ENCODE measurements at places on chromosomes 6 and 20.

DNA sequence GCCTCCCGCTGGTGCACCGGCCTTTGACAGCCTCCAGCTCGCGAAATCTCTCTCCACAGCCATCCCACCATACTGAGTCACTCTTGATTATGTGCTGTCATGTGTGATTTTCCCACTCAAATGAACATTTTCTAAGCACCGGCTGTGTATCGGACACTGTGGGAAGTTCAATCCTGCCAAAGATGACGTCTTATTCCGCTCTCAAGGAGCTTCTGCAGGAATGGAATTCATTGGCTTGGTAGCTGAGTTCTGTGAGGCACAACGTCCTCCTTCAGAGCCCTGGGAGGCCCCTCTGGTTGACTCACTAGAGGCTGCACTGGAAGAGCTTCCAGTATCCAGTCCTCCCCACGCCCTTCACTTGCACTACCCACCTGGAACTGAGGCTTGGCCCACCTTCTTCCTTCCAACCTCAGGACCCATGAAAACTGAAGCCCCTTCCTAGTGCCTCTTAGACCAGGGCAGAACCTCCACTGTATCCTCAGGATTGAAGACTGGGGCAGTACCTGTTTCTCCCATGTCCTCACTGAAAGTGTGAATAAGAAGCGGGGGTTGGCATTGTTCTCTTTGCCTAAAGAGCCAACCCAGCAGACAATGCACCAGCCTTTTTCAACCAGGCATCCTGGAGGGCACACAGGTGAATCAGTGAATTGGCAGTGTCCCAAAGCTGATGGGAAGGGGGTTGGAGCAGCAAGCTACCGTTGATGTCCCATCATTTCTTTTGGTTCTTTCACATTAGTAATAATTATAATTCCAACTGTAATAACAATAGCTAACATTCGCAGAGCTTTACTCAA lies 1.7 kb downstream of the UNC5CL start:
- no peak for DNase-seq

DNA sequence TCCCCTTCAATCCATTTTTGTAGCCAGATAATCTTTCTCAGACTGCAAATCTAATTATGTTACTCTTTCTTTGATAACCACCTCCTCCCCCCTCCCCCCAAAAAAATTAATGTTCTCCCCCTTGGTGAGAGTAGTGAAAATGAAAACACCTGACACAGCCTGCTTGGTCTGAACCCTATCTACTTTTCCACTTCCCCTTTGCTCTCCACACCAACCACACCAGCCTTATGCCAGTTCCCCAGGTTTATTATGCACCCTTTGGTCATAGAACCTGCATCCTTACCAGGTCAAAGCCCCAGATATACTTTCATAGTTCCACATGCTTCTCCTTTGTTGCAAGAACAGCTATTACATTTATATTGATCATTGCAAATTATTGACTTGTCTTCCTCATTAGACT lies 19.4 kb downstream of the PFDN4 start:
- DNase-seq = no peak

- no peak for DNase-seq
These were observed 258 bp downstream of the PHF10 start for GRCh38 chr6:169723991-169724493.

- DNase-seq = no peak
These were observed 83.8 kb upstream of the FOXQ1 start for GRCh38 chr6:1227935-1228753.

- no peak for DNase-seq
These were observed 211.1 kb upstream of the LRFN2 start for GRCh38 chr6:40798069-40798770.

GRCh38 chr20:38215194-38216182 lies 45.0 kb downstream of the KIAA1755 start:
- no peak for DNase-seq

GRCh38 chr6:90284236-90285041 lies 12.2 kb downstream of the BACH2 start:
- DNase-seq = no peak

- DNase-seq = peak; percentile 60
These were observed 92.1 kb downstream of the POPDC3 start for GRCh38 chr6:105087571-105088211.

DNA sequence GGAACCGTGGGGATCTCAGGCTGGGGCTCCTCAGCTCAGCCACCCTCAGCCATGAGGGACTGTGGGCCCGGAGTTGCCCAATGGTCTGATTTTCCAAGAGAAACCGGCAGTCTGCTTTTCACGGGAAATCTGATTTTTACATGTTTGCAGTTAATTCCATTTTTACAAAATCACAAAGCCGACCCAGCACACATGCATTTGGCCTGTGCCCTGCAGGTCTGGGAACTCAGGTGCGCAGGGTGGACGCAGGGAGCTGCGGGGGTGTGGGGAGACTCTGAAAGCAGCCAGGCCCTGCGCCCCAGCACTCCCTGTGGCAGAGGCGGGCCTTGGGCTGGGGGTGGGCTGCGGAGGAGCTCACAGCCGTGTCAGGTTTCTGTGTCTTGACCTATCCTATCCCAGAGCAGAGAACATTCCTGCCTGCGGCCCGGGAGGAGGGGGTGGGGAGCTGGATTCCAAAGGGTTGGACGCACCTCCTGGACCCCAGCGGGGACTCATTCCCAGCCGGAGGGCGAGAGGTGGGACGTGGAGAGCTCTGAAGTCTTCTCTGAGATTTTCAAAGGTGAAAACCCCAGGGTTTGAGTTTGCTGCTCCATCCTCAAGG lies 60.6 kb downstream of the ADNP start:
- no peak for DNase-seq

GRCh38 chr6:78709021-78709420 lies 158.3 kb upstream of the IRAK1BP1 start:
- DNase-seq = no peak

DNA sequence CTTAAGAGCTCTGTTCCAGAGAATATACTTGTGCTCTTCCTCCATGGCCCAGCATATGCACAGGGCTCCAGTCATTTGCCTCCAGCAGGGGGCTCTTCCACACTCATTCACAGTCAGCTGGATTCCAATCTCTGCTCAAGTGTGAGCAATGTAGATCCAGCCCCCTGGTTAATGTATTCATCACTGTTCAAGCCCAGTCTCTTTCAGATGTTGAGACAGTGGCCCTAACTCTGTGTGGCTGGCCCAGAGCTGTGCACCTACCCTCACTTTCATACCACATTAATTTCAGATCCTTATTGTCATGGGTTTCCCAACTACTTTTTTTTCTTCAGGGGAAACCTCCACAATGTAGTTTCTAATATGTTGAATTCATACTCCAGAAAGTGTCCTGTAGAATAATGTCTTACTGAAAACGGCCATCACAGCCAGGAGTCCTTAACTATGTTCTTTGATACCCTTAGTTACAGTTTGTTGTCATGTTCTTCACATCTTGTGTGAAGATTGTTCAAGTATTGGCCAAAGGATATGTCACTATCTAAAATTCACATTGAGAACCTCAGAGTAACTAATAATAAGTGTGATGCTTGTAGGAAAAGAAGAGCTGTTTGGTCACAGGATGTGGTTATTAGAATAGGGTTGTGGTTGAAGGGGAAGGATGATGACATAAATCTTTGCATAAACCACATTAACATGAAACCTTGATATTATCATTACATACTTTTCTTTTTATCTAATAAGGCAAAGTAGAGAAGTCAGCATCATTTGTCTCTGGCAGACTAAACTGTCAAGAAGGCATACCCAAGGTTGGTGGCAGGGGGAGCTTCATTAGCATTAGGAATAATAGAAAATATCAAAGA lies 14.4 kb upstream of the HLA-DQA1 start:
- no peak for DNase-seq

GRCh38 chr6:132445201-132445951 lies 44.1 kb upstream of the MOXD1 start:
- DNase-seq = no peak

- no peak for DNase-seq
These were observed 53.6 kb upstream of the NT5E start for GRCh38 chr6:85396159-85396808.

DNA sequence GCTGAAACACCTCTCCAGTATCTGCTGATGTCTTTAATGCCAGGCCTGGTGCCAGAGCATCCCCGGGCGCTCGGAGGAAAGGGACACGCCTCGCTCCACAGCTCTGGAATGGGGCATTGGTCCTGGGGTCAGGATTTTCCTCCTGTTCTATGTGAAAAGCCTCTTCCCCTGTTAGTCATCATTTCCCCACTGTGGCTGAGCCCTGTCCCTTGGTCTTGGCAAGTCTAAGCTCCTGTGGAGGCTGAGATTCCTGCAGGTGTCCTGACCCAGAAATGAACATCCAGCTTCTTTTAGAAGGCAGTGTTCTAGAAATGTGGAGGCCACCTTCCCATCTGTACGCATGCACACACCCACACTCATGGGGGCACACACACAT lies 19.4 kb downstream of the SYNDIG1 start:
- no peak for DNase-seq

DNA sequence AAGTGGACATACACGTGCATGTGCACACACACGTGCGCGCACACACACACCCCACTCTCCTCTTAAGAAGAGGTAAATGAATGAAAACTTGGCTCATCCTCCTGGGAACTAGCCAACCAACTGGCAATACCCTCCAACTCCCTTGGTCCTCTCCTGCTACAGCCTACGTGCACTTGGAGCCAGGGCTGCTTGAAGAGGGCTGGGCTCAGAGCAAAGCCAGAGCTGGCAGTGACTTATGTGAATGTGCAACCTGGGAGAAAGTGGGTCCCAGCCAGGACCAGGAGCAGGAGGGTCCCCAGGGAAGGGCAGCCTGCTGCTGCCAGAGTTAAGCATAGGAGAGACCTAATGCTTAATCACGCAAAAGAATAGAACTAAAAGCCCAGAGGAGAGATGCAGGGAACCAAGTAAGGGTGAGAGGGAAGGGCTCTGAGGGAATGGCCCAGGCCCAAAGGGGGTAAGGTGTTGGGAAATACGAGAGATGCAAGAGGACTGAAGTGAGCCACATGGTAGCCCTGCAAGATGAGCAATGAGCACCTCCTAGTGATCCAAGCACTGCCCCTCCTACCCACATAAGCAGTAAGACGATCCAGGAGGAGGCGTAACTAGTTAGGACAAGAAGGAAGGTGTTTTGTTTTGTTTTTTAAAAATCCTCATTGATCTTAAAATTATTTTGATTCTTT lies 24.7 kb downstream of the TRAF3IP2 start:
- no peak for DNase-seq

DNA sequence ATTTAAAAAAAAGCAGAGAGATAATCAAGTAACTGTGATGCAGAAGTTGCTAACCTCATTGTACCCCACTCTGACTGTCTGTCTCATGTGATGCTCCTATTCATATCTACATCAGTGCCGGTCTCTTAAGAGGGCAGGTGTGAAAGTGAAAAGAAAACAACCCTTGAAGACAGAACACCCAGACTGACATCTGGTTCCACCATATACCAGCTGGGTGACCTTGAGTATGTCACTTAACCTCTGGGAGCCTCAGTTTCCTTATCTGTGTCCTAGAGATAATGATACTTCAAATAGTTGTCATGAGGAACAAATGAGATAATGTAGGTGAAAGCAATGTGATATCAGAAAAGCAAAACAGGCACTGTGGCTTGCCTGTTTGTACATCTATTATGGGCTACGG lies 426.8 kb upstream of the SOX4 start:
- no peak for DNase-seq

GRCh38 chr20:58677808-58678207 lies 14.8 kb upstream of the NPEPL1 start:
- DNase-seq = no peak

DNA sequence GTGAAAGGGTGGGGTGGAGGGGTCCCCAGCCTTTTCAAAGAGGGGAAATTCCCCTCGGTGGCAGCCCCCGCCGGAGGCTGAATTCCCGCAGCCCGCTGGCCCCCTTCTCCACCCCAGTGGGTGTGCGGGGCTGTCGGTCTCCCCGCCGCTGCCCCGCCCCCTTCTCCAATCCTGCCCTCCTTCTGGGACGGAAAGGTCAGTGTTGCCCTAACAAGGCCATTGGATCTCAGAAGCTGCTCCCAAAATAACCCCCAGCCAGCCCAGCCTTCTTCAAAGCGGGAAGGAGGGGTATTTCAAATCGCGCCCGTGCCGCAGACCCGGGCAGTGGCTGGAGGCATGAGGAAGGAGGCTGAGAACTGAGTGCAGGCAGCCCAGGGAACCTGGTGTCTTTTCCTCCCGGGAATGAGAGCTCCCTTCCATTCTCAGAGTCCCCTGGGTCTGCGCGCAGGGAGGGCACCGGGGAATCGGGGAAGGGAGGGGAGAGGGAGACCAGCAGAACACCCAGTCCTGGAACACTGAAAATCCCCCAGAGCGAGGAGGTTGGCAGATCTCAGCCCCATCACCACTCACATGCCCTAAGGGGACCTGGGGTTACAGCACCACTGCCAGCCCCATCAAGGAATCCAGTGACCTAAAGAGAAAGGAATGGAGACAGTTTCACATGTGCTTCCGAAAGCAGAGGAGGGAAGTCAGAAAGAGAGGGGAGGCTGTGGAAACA lies at the start of gene JPH2:
Gene JPH2, minus strand, starts transcription at position 135 of the 718 bp plus-strand sequence. CDS start 483 bp downstream, outside the sequence.
- DNase-seq = no peak

DNA sequence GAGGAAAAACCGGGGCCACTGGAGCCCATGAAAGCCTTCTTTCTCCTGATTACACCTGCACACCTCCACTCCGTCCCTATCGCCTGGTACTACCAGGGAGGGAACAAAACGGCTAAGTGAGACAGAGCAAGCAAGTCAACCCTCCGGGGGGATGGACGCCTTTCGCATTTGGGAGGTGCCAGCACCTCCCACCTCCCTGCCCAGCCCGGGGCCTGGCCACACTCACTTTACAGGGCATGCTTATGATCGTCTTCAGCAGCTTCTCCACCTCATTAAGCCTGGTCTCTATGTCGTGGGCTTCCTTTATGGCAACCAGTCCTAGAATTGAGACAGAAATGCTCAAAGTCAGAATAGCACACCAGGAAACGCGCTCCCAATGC lies 13.7 kb downstream of the PXDC1 start:
- DNase-seq = no peak

GRCh38 chr6:130167655-130168054 lies 55.1 kb downstream of the SAMD3 start:
- DNase-seq = no peak

- no peak for DNase-seq
These were observed 23.5 kb downstream of the SLC17A9 start for GRCh38 chr20:62975812-62976508.

GRCh38 chr6:133855276-133855990 lies 33.5 kb upstream of the TCF21 start:
- no peak for DNase-seq

DNA sequence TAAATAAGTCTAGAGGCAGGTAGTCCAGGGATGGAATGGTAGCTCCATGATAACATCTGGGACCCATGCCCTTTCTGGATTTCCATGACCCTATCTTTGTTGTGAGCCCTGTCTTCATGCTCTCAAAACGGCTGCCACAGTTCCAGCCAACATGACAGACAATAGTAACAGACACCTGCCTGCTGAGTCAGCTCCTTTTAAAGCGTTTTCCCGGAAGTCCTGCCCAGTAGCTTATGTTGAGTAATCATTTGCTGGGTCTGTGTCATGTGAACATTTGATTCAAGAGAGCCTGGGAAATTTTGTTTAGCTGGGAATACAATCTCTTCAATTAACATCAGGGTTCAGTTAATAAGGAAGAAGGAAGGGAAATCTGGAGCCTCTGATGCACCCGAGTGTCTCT lies 262.2 kb upstream of the SULF2 start:
- DNase-seq = no peak

GRCh38 chr20:20454850-20455627 lies 87.1 kb downstream of the INSM1 start:
- peak; percentile 10 for DNase-seq

Measured in DMS79 treated with DMSO at 0.1 percent for 48 hours (cell line).